ENCODE measurements at places on chromosomes 11 and 22.

DNA sequence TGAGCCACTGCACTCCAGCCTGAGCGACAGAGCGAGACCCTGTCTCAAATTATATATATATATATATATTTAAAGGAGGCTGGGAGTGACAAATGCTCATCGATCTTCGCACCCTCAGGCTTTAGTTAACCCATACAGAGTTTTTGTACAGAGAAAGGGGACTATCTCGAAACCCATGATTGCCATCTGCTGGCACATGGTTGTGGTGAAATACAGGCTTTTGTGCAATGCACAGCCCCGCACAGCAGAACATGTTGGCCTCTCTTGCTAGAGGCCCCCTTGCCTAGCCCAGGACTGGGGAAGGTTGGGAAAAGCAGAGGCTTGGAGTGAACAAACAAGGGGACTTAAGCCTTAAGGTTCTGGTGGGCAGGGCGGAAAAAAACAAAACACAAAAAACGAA lies 3.6 kb downstream of the MYBPC3 start:
- no peak for DNase-seq

DNA sequence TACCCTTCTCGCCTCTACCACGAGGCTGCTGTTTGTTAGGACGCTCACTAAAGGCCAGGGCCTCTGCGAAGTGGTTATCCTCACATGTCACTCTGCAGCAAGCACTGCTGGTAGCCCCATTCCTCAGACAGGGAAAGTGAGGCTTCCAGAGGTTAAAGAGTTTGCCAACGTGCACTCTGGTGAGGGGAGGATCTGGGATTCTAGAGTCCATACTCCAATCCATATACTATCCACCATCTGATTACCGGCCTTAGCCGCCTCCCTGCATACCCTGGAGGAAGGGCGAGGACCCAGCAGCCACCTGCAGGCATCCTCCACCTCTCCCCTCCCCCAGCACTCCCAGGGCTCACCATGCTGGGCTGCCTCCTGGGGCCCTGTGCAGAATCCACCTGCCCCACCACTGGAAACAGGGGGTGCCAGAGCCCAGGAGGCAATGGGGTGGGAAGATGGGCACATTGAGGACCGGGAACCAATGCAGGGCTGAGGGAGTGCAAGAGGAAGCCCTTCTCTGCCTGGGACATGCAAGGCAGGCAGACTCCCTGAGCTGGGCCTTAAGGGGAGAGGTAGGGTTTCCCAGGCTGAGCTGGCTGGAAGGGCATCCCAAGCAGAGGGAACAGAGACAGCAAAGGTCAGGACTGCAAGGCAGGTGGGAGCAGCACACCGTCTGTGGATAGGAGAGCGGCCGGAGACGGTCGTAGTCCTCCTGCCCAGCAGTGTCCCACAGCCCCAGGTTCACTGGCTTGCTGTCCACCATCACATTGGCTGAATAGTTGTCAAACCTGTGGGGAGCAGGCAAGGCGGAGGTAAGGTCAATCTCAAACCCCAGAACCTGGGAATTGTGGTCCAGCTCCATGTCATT lies 11.7 kb downstream of the RAC2 start:
- no peak for DNase-seq

GRCh38 chr22:28032861-28033260 lies 113.8 kb upstream of the PITPNB start:
- no peak for DNase-seq

- no peak for DNase-seq
These were observed 663.2 kb downstream of the CNTN5 start for GRCh38 chr11:99683933-99684332.

GRCh38 chr11:107757661-107758060 lies 45.8 kb upstream of the SLN start:
- DNase-seq: no peak

DNA sequence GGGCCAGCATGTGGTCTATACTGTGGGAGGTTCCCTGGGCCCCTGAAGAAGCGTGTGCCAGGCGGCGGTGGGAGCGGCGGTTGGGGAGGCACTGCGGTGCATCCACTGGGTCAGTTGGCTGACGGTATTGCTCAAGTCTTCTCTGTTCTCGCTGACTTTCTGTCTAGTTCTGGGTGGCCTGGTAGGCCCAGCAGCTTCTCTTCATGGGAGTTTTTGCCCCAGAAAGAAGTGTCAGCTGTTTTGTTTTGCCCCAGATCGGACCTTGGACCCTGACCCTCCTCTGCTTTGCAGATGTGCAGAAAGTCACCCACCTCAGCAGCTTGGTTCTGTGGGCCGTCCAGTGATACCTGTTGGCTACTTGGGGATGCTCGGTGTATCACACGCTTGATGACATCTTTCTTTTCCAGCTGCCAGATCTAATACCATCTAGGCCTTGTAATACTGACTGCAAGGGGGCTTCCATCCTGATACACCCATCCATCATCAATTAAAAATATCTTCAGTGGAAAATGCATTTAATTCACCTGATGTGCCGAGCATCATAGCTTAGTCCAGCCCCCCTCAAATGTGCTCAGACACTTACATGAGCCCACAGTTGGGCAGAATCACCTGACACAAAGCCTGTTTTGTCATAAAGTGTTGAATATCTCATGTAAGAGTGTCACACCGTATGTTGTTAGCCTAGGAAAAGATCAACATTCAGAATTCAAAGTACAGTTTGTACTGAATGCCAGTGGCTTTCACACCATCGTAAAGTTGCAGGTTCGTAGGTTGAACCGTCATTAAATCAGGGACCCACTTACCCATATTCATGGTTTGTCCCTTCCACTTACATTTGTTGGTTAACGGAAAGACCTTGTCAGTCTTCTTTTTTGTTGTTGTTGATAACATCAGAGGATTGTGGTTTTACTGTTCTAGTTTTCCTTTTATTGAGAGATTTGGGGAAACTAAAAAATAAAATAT lies 13.9 kb downstream of the ZBED4 start:
- DNase-seq: no peak

DNA sequence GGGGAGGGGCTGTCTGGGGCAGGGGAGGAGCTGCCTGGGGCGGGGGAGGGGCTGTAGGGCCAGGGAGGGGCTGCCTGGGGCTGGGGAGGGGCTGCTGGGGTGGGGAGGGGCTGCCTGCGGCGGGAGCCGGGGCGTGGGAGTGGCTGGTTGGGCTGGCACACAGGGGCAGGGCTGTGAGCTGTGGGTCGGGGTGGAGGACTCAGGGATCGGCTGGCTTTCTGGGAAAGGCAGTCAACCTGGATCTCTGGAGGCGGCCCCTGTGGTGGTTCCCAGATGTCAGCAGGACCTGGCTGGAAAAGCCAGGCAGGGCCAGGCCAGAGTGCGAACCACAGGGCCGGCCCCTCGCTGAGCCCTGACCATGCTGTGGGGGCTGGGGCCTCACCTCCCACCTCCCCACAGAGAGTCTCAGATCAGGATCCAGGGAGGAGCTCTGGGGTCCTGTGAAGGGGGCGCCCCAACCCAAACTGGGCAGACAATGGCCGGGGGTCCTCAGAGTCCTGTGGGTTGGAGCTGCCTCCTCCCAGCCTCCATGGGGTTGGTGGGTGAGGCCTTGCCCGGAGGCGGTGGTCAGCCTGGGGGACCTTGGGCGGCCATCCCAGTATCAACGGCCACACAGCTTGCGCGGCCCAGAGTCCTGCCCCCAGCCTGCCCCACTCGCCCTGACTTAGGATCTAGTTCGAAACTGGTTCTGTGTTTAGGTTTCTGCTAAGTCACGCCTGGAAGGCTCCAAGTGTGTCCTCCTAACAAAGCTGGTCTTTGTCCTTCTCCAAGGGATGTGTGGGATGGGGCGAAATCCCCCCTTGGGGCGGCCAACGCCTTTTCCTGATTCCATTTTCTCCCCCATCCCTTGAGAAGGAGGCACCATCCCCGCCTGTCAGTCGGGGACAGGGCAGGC lies 1.9 kb downstream of the MUC5B start:
- DNase-seq: no peak

GRCh38 chr11:96267496-96268032 lies 75.4 kb downstream of the MAML2 start:
- no peak for DNase-seq

DNA sequence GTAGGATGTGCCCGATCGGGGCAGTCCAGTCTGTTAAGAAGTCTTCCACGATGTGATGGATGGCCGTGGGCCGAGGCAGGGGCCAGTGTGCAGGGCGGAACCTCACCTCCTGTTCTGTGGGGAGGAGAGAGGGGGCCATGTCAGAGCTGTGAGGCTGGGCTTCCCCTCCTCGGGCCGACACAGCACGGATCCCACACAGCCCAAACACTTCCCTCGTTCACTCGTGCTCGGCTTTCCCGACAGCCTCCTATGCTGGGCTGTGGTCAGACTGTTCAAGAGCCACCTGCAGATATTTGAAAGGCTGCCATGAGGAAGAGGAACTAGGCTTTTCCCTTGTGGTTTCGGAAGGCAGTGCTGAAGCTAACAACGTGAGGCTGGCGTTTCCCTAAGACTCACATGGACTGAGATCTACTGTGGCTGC lies 12.3 kb upstream of the TXN2 start:
- DNase-seq: no peak

- no peak for DNase-seq
These were observed 3.8 kb downstream of the ACY3 start for GRCh38 chr11:67646535-67647336.

DNA sequence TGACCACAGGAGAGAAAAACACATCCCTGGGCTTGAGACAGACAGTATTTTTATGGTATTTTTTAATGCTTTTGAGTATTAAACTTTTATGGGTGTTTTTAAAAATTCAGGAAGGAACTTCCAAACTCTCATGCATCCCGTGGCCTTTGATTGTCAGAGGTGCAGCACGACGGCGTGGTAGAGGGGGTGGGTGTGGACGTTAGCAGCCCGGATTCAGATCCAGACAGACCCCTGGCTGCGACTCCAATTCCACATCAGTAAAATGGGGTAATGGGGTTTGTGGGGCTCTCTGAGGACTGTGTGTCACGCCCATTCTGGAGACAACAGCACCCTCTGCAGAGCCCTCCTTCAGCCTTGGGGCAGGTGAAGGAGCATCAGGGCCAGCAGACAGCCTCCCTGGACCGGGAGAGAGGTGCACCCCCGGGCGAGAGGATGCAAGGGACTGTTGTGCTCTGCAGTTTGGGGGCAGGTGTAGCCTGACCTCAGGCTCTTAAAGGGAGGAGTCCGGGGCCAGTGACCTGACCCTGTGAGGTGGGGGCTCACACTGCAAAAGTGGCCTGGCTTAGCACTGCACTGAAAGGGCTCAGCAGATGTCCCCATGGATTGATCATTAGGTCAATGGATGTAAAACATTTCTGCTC lies 1024.3 kb downstream of the TBC1D22A start:
- no peak for DNase-seq

DNA sequence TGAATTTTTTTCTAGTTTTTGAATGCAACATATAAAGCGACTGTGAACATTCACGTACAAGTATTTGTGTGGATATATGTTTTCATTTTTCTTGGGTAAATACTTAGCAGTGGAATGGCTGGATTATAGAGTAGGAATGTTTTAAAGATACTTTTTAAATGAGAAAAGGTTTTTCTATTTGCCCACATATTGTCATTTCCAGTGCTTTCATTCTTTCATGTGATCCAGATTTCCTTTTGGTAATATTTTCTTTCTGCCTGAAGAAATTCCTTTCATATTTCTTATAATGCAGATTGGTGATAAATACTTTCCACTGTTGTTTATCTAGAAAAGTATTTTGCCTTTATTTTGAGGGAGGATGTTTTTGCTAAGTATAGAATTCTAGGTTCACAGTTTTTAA lies 7.9 kb downstream of the DDB2 start:
- DNase-seq: no peak

DNA sequence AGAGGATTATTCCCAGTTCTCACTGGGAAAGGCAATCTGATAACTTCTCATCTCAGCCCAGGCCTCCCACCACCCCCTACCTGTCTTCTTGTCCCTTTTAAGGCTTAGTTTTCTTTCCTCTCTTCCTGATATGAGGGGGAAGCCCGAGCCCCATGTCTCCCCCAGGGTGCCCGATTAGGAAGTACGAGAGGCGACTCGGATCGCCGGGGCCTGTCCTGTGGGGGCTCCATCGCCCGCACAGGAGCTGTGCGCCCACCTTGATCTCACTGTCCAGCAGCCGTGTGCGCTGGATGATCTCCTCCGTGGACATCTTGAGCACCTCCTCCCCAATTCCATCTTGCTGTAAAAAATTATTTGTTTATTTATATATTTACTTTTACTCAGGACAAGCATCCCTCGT lies 628 bp downstream of the PSMC3 start:
- DNase-seq: no peak

GRCh38 chr11:103325686-103326069 lies 216.5 kb downstream of the DYNC2H1 start:
- DNase-seq: no peak

DNA sequence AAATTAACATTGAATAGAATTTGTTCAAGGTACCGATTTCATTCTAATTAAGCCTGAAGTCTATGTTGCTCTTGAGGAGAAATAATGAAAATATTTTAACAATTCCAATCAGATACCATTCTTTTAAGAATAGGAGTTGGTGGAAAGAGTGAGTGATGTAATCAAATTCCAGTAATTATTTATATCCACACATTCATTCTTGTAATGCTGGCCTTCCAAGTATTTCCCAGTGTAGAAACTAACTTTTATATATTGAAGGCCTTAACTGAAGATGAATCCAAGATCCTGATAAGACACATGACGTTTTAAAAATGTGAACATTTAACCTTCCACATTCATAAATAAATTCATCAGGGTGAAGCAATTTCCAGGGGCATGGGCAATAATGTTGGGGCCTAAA lies 36.6 kb upstream of the PAX6 start:
- no peak for DNase-seq

DNA sequence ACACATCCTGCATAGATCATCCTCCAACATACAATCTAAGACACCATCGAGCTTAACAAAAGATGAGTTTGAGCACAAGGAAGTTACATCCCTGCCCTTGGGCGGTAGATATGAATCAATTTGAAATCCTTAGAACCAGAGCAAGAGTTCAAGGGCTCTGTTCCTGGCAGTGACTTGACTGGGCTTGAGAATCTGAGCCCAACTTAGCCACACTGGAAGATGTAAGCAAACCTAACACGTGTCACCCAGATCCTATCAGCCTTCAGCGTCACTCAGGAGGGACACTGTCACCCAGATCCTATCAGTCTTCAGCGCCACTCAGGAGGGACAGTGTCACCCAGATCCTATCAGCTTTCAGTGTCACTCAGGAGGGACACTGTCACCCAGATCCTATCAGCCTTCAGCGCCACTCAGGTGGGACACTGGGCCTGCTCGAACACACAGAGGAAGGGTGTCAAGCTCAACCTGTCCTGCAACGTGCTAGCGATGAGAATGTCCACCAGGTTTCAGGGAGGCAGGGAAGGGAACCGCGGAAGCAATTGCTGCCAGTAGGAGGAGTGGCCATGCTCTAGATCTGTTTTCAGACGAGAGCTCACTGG lies 32.8 kb upstream of the CTSD start:
- DNase-seq: no peak
